ENCODE measurements at places on chromosomes 5 and 9. TPM values are rescaled to one million over a fixed set of nuclear protein-coding genes. Genes with fewer than 3 reads are reported as not detected.

- no peak for DNase-seq
Measured at GRCh38 chr5:127891942-127892341, 188.8 kb downstream of the CCDC192 start.

- no peak for DNase-seq
Measured at GRCh38 chr5:109779036-109779735, 89.5 kb downstream of the MAN2A1 start.

GRCh38 chr9:125794708-125795107 is 47.5 kb downstream of the PBX3 start:
- DNase-seq: no peak

DNA sequence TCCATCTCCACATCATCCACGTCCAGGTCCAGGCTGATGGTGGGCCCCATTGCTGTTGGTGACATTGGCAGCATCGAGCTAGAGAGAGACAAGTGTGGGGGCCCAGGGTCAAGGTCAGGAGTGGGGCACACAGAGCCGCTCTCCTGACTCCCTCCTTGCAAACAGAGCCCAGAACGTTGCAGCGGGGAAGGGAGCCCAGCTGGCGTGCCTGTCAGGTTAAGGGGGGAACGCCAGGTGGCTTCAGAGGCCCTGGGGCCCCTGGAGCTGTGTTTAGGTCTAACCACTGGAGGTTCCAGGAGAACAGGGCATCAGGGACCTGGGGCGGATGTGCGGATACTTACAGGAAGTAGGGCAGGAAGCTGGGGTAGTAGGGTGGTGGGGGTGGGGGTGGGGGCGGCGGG is 7.5 kb downstream of the RNF44 start:
- DNase-seq: no peak

DNA sequence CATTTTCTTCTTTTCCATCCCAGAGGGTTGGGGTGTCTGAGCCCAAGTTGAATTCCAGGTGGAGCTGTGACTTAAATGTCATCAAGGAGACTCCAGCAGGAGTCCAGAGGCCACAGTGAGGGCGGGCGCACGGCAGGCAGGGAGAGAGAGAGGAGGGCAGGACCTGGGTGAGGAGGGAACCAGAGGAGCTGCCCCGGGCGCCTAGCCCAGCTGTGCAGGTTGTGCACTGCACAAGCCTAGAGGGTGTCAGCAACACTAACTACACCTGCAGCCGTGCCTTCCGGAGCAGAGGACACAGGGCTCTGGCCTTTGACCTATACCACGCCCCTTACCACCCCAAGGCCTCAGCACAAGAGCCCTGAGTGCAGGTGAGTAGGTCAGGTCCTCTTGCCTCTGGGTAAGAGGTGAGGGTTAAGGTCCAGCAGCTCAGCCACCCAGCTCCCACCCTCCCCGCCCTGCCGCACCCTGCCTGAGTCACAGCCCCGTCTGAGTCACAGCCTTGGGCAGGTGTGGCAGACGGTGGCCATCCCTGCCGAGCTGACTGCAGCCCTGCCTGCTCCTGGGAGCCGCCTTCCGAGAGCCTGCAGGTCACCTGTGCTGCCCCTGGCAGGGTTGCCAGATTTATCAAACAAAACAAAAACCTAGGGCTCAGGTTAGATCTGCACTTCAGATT is 6.4 kb upstream of the AGPAT2 start:
- no peak for DNase-seq

DNA sequence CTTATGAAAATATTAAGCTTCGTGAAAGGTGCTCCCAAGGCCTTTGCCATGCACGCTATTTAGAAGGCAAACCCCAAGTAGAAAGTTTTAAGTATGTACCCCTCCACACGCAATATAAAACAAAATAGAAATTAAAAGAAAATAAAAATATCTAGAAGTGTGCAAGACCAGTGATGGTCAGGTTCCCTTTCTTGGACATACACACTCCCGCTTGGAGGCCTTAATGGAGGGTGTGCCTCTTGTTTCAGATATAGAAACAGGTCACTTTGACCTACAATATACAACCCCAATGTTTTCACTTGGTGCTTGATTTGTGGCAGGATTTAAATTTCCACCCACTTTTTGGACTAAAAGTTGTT is 127.4 kb upstream of the STC2 start:
- no peak for DNase-seq

DNA sequence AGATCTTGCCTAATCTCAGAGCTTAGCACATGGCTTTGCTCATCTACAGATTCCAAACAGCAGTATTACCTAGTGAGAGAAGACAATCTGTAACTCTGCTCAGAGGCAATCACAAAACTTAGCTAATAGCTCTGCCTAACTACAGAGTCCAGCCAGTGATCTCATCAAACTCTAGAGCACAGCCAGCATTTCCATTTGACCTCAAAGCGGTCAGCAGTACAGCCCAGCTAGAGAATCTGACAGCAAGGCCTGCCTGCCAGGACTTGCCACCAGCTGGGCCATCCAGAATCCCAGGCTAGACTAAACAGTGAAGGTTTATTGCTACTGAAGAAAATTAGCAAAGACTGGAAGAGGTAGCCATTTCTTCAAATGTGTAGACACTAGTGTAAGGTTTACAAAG is 217.9 kb upstream of the VLDLR start:
- no peak for DNase-seq

The CDO1 gene
- 27.6 TPM for total RNA-seq

GRCh38 chr5:93192683-93193082 is 388.3 kb downstream of the NR2F1-AS1 start:
- no peak for DNase-seq

DNA sequence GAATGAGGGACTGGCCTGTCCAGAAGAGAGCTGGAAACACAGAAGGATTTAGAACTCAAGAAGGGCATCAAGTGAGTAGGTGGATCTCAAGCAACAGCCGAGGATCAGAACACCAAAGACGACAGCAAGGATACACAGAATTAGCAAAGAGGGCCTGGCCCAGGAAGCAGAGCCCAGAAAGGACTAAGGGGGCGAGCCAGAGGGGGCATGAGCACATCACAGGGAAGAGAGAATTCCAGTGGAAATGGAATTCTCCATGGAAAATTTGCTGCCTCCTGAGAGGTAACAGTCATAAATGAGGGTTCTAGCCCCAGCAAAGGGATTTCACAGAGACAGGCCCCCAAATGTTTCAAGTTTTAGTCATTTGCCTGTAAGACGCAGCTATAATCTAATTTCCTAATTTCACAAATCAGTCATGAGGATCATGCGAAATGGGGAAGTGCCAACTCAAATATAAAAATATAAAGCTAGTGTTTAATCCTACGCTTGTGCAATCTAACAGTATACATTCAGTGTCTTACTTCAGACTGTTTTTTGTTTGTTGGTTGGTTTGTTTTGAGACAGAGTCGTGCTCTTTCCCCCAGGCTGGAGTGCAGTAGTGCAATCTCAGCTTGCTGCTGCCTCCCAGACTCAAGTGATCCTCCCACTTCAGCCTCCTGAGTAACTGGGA is 46.7 kb downstream of the FNBP1 start:
- DNase-seq: no peak

GRCh38 chr9:123049589-123050222 is 16.2 kb downstream of the GPR21 start:
- DNase-seq: no peak

The PCDHA6 gene
- 12.1 TPM for total RNA-seq

The NLN gene
- total RNA-seq: 55.2 TPM

The NDUFS4 gene
- total RNA-seq: 78.7 TPM

DNA sequence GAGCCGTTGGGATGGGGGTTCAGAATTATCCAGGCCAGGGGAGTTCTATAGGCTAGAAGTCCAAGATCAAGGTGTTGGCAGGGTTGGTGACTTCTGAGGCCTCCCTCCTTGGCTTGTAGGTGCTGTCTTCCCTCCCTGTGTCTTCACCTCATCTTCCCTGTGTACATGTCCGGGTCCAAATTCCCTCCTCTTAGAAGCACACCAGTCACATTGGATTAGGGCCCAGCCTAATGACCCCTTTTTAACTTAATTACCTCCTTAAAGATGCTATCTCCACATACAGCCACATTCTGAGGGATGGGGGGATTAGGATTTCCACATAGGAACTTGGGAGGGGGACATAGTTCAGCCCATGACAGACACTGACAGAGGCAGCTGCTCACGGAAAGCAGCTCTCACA is 12.1 kb downstream of the LRSAM1 start:
- no peak for DNase-seq

The FGF18 gene
- 2.4 TPM for total RNA-seq

DNA sequence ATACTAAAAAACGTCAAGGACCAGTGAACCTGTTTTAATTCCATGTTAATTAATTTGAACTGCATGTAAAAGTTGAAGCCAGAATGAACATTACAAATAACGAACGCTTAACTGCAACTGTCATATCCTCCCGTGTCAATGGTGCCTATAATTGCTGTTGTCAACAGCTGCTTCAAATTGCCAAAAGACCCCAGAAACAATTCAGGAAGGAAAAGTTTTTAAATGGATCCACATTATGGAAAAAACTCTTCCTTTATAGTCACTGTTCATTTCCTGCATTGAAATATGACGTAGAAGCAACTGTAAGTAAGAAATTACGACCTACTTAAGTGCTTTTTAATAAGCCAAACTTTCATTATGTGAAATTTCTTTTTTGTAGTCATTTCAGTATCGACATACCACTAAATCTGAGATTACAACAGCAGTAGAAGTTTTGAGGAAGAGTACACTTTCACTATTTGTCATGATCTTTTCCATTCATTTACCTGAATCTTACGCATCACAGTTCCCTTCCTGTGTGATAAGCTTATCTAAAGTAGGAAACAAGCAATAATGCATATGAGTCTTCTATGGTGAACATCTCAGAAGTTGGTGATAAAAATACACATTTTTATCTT is 37.8 kb downstream of the MEF2C start:
- DNase-seq: no peak

DNA sequence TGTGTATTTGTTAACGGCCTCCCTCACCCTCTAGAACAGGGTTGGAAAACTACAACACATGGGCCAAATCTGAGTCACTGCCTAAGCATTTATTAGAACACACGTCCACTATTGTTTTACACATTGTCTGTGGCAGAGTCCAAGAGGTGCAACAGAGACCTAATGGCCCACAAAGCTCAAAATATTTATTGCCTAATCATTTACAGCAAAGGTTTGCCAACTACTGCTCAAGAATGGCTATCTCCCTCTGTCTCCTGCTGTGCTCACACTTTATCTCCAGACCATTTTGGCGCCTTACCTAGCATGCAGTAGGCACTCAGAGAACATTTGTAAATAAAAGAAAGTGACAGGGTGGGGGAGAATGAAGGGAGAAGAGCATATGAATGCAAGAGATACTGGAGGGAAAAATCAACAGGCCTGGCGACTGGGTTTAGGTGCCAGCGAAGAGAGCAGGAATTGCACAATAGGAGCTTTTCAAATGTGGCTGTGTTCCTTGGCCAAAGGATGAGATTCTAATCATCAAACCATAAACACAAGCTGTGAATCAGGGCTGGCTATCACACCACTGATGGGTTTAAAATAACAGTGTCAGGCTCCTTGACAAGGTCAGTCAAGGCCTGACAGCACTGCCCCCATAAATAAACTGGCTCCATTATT is 80.3 kb downstream of the EPB41L4A start:
- DNase-seq: no peak

- no peak for DNase-seq
Measured at GRCh38 chr9:18689921-18690320, 216.0 kb downstream of the ADAMTSL1 start.

DNA sequence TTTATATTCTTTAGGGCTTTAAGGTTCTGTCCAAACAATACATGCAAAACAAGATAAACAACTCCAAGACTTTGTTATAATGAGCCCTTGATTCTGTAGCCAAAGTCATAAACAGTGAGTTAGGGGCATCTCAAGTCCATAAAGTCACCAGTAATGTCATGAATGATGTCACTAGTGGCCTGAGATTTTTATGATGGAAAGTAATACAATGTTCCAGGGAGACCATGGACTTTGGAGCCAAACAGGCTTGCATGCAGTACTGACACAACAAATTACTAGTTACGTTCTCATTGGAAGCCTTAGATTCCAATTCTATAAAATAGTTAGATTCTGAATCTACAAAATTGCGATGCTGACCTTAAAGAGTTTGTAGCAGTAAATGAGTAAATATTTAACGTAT is 280.0 kb downstream of the HINT1 start:
- no peak for DNase-seq

DNA sequence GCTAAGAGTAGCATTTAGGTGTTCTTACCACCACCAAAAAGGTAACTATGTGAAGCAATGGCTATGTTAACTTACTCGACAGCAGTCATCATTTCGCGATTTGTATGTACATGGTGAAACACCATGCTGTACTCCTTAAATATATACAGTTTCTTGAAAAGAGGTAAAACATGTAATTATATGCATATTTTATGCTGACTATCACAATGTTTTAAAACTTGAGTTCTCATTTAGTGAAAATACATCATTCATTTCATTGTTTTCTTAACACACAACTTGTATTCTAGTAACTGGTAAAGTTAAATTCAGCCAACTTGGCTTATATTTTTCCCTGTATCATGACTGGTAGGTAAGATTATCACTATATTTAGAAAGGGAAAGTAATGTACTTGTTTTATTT is 189.9 kb downstream of the ADCY2 start:
- DNase-seq: no peak

DNA sequence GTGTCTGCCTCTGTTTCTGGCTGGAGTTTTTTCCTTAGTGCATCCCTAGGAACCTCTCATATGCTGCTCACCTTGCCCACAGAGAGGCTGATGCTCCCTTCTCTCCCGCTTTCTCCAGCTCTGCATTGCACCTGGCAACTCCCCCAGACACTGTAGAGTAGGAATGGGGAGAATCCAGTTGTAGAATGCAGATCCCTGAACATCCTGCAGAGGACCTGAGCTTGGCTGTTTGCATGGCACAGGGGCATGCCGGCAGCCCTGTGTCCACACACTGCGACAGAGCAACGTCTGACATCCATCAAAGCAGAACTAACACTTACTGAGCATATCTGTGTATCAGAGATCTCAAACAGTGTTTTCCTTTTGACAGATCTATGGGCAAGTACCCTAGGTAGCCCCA is 19.9 kb downstream of the IDNK start:
- DNase-seq: no peak

The PCDHGB4 gene
- total RNA-seq: 5.3 TPM

DNA sequence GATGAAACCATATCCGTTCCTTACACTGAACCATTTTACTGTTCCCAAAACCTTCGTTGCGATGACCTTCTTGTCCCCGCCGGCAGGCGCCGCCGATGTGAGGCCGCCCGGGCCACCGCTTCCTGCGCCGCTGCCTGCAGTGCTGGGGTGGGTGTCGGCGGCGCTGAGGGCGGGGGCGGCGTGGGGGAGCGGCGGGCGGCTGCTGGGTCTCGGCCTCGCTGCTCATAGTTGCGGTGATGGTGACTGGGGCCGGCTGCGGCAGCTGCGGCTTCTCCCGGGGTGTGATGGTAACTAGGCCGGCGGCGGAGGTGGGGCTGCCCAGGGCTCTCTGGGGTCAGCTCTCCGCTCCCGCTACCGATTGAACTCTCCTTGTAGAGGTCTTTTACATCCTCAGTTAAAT is 14.1 kb upstream of the OR2S2 start:
- DNase-seq: peak; percentile 16

DNA sequence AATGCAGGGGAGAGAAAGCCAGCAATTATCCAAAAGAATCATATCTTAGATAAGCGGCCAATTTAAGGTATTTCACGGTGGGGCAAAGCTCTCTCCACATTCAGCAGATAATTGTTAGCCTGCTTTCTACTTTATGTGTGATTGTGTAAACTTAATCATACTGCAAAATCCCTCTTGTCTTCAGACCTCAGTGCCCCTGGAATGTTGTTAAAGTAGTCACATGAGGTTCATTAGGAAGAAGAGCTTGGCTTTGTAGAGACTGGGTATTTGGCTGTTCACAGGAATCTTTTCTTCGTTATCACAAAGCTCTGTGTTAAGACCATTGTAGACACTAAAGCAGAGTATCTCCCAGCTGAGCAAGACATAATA is 127.0 kb downstream of the RFK start:
- DNase-seq: no peak

The PCSK5 gene
- total RNA-seq: 2.7 TPM

The DAB2 gene
- 9.5 TPM for total RNA-seq

Data from neural crest cell (in vitro differentiated cells).